ENCODE measurements at places on chromosomes 11 and 22.
A peak's percentile ranks its signal among the peaks of the same experiment; 100 is the strongest.

- H3K27me3 ChIP-seq, result no peaks in the 10 kb centered on the region
- H3K4me3 ChIP-seq, result no peak overlapping the region
Observed at GRCh38 chr11:25927411-25927953, 404.4 kb upstream of the ANO3 start.

- DNase-seq, result no peak
- H3K27me3 ChIP-seq, result no peaks in the 10 kb centered on the region
- peak overlapping the region; percentile 87 for H3K27ac ChIP-seq
- H3K36me3 ChIP-seq, result peaks cover 6% of the 10 kb centered on the region
- peaks cover 14% of the 10 kb centered on the region for H3K4me1 ChIP-seq
Observed at GRCh38 chr11:44067266-44067665, 1.2 kb downstream of the ACCS start.

GRCh38 chr11:131540676-131541075, 170.3 kb downstream of the NTM start:
- H3K27ac ChIP-seq, result no peak overlapping the region
- peaks cover 6% of the 10 kb centered on the region for H3K27me3 ChIP-seq
- no peaks in the 10 kb centered on the region for H3K4me1 ChIP-seq
- no peak overlapping the region for H3K4me3 ChIP-seq
- DNase-seq, result no peak

DNA sequence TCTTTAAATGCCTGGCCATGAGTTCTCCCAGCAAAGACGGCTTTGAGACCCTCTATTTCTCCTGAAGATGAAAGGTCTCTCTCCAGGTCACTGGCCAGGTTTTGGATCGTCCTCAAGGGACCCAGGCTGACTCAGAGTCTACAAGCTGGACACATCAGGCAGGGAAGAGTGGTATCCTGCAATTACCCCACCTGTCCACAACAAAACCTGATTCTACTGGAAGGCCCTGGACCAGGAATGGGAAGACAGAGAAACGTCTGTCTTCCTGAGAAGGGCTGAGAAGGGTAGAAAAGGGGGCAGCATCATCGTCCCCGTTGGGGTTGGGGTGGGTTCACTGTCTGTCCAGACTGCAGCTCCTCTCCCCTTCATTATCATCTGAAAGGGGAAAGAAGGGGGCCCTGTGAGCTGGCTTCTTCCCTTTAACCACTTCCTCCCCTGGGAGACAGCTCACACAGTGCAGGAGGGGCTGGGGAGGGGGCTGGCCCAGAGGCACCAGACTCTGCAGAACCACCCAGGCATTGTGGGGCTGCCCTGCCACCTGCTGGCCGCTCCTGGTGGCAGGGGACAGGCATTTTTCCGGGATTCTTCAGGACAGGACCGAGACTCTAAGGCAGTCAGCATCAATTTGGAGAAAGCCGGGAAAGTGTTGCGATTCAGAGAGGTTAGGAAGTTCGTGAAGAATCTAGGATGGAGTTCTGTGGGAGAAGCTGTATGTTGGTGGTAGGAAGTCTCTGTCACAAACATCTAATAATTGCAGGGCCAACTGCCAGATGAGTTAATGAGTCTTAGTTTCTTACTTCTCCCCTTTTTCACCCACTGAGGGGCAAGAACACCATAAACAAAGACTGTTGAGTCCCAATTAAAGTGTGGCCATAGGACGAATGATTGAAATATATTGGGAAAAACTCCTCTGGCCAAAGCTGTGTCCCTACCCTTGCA, 57.6 kb downstream of the SYN3 start:
- DNase-seq, result peak; percentile 24
- peaks cover 5% of the 10 kb centered on the region for H3K27me3 ChIP-seq
- no peaks in the 10 kb centered on the region for H3K36me3 ChIP-seq
- H3K4me3 ChIP-seq, result no peak overlapping the region
- peaks cover 5% of the 10 kb centered on the region for H3K4me1 ChIP-seq
- H3K27ac ChIP-seq, result no peak overlapping the region

- H3K4me3 ChIP-seq, result no peak overlapping the region
- H3K4me1 ChIP-seq, result no peaks in the 10 kb centered on the region
- peaks cover 10% of the 10 kb centered on the region for H3K27me3 ChIP-seq
- H3K27ac ChIP-seq, result no peak overlapping the region
Observed at GRCh38 chr22:27063406-27063805, 406.0 kb downstream of the MIAT start.

GRCh38 chr11:103602840-103603239, 433.6 kb upstream of the DDI1 start:
- no peak overlapping the region for H3K27ac ChIP-seq
- peaks cover 2% of the 10 kb centered on the region for H3K27me3 ChIP-seq
- H3K36me3 ChIP-seq, result no peaks in the 10 kb centered on the region
- H3K4me1 ChIP-seq, result no peaks in the 10 kb centered on the region
- no peak overlapping the region for H3K4me3 ChIP-seq

- H3K4me3 ChIP-seq, result no peak within 1 kb of the TSS
- H3K27ac ChIP-seq, result no peak within 1 kb of the TSS
- DNase-seq, result peak; percentile 93
- peaks cover 13% of the 10 kb centered on the region for H3K4me1 ChIP-seq
Observed at GRCh38 chr11:65833297-65834030, at the start of gene SNX32. Gene SNX32 (plus strand): TSS chr11:65833963. CDS start chr11:65834066, 103 bp downstream.

DNA sequence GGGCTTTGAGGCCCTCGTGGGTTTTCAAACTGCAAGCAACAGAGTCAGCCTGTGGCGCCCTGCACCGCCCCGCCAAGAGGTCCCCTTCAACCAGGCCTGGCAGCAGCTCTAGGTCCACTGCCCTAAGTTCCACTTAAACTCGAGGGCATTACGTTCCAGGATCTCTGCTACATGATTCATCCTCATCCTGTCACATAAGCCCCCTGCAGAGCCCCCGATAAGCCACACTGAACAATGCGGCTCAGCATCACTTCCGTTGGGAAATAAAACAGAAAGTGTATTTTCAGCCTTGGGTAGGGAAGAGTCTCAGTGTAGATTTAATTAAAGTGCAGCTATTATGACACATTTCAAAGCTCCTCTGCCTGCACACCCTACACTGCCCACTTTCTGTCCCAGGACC, 24.6 kb downstream of the SULT4A1 start:
- no peaks in the 10 kb centered on the region for H3K4me1 ChIP-seq
- H3K27ac ChIP-seq, result no peak overlapping the region

- H3K4me3 ChIP-seq, result no peak overlapping the region
- peaks cover 9% of the 10 kb centered on the region for H3K4me1 ChIP-seq
- DNase-seq, result no peak
- peaks cover 5% of the 10 kb centered on the region for H3K27me3 ChIP-seq
- H3K36me3 ChIP-seq, result no peaks in the 10 kb centered on the region
- peak overlapping the region; percentile 18 for H3K27ac ChIP-seq
Observed at GRCh38 chr11:34332524-34332923, 25.3 kb downstream of the ABTB2 start.

- H3K36me3 ChIP-seq, result no peaks in the 10 kb centered on the region
- peaks cover 14% of the 10 kb centered on the region for H3K4me1 ChIP-seq
- H3K4me3 ChIP-seq, result peak overlapping the region; percentile 80
- peak; percentile 41 for DNase-seq
- no peak overlapping the region for H3K27ac ChIP-seq
Observed at GRCh38 chr11:68312780-68313573, 586 bp downstream of the LRP5 start.

- no peaks in the 10 kb centered on the region for H3K36me3 ChIP-seq
- no peak overlapping the region for H3K27ac ChIP-seq
- H3K4me3 ChIP-seq, result no peak overlapping the region
- H3K4me1 ChIP-seq, result no peaks in the 10 kb centered on the region
Observed at GRCh38 chr22:49140911-49141665, 686.6 kb downstream of the BRD1 start.

DNA sequence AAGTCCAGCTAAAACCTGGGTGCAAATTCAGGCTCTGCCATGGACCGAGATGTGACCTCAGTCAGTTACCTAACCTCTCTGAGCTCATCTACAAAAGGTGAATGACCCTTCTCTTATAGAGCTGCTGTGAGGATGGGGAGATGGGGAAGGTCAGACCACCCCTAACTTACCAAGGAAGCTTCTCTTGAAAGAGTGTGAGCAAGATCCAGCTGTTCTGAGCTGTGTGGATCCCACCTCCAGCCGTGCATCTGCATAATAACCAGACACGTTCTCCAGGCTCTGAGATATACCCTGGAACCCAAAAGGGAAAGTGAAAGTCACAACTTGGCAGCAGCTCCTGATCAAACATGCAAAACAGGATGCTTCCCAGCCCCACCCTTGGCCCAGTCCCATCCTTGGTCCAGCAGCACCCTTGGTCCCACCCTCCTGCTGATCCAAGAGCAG, at the start of gene APOL3:
Gene APOL3, minus strand, starts transcription at position 257 of the 444 bp plus-strand sequence. CDS start 11,700 bp downstream, outside the sequence.
- H3K27me3 ChIP-seq, result no peaks in the 10 kb centered on the region
- H3K4me3 ChIP-seq, result peak within 1 kb of the TSS; percentile 96
- peak; percentile 37 for DNase-seq
- H3K27ac ChIP-seq, result peak within 1 kb of the TSS; percentile 99
- peaks cover 66% of the 10 kb centered on the region for H3K4me1 ChIP-seq

DNA sequence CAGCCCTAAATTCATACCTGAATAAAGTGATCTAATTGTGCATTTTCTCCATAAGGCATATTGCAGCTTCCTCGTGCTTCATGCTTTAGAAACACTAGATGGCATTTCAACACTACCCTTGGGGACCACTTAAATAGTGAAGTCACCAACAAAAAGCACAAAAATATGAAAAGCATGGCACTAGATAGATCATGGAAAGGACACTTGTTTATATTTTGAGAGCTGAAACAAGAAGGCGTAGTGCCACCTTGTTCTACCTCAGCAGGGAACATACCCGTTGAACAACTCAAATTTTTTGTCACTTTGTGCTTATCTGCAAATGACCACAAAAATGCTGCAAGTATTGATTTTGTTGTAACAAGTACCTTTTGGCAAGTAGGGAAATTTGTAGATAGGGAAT, 8.6 kb downstream of the TBCEL start:
- peaks cover 15% of the 10 kb centered on the region for H3K4me1 ChIP-seq
- no peak overlapping the region for H3K4me3 ChIP-seq
- no peak for DNase-seq
- H3K27ac ChIP-seq, result no peak overlapping the region
- peaks cover 17% of the 10 kb centered on the region for H3K36me3 ChIP-seq

DNA sequence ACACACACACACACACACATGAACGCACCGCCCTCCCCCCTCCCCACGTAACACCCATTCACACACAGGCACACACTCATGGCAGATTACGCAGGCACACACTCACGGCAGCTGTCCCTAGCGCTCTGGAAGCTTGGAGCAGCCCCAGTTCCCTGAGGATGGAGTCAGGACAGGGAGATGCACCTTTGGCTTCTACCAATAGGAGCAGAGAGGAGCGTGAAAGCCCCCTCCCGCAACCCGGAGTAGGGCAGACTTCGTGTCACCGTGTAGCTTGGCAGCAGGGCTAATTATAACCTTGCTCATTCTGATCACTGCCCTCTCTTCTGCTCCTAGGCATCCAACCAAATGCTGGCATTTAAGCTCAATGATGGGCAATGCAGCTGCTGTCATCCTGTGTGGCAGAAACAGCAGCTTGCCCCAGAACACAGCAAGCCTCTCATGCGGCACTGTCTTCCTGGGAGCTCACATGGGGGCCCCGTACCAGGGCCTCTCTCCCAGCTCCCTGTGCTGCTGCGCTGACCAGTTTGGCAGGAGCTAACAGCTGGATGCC, 31.9 kb downstream of the ANKK1 start:
- no peak overlapping the region for H3K27ac ChIP-seq
- no peaks in the 10 kb centered on the region for H3K36me3 ChIP-seq
- no peak overlapping the region for H3K4me3 ChIP-seq
- DNase-seq, result no peak
- peaks cover 3% of the 10 kb centered on the region for H3K4me1 ChIP-seq

GRCh38 chr11:22702031-22702430, 35.6 kb downstream of the GAS2 start:
- no peak for DNase-seq
- no peaks in the 10 kb centered on the region for H3K4me1 ChIP-seq
- peaks cover 6% of the 10 kb centered on the region for H3K27me3 ChIP-seq
- no peaks in the 10 kb centered on the region for H3K36me3 ChIP-seq
- H3K4me3 ChIP-seq, result no peak overlapping the region

DNA sequence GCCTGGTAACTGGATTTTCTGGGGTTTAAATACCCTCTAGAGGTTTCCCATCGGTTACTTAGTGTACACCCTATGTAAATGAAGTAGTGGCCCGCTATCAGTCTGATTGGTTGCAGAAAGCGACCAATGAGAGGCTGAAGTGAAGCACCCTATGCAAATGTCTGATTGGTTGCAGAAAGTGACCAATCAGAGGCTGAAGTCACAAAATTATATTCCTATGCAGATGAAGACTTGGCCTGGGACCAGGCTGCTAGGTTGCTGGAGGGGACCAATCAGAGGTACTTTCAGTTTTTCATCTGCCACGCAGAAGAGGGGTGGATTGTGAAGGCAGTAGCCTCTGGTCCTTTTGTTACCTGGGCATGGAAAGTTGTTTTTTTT, 134.8 kb downstream of the TBC1D22A start:
- H3K4me3 ChIP-seq, result no peak overlapping the region
- H3K4me1 ChIP-seq, result peaks cover 40% of the 10 kb centered on the region
- peak overlapping the region; percentile 3 for H3K27ac ChIP-seq
- DNase-seq, result no peak
- no peaks in the 10 kb centered on the region for H3K27me3 ChIP-seq
- peaks cover 36% of the 10 kb centered on the region for H3K36me3 ChIP-seq

GRCh38 chr11:19766206-19766605, 53.6 kb downstream of the NAV2 start:
- no peak overlapping the region for H3K27ac ChIP-seq
- no peaks in the 10 kb centered on the region for H3K4me1 ChIP-seq
- H3K36me3 ChIP-seq, result no peaks in the 10 kb centered on the region

- DNase-seq, result no peak
- H3K27ac ChIP-seq, result no peak overlapping the region
- H3K4me1 ChIP-seq, result no peaks in the 10 kb centered on the region
- no peaks in the 10 kb centered on the region for H3K36me3 ChIP-seq
- H3K4me3 ChIP-seq, result no peak overlapping the region
Observed at GRCh38 chr11:57031556-57031955, 42.8 kb downstream of the OR5AK2 start.

DNA sequence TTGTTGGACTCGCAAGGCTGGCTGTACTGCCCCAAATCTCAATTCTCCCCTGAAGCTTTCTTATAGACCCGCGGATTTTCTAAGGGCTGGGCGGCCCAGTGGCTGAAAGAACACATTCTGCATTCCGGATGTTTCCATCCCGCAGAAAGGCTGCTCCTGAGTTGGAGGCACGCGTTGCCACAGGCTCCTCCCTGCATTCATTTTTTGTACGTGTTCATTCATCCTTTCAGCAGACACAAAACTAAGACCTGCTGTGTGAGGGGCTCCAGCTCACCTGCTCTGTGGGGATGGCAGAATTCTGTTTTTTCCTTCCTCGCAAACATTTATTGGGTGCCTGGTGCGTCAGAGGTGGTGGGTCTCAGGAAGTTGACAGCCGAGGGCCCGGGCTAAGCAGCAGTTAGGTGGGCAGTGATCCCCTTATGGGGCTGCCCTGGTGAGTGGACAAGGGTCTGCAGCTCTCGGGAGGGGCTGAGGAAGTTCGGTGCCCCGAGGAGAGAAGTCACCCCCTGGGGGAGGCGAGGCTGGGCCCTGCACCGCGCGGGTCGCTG, 23.7 kb downstream of the SHANK3 start:
- peaks cover 17% of the 10 kb centered on the region for H3K27me3 ChIP-seq
- H3K4me1 ChIP-seq, result no peaks in the 10 kb centered on the region
- H3K4me3 ChIP-seq, result no peak overlapping the region
- no peak overlapping the region for H3K27ac ChIP-seq
- no peaks in the 10 kb centered on the region for H3K36me3 ChIP-seq
- DNase-seq, result no peak
